Activated naive CD8-positive, alpha-beta T cell treated with anti-CD3 and anti-CD28 coated beads, Interleukin-2, amount 10 ng/mL, durations not matched to agents 7 days and 5 days (primary cell): ENCODE measurements at places on chromosomes 3 and 15. TPM values are rescaled to one million over a fixed set of nuclear protein-coding genes. Genes with fewer than 3 reads are reported as not detected.

GRCh38 chr15:89783861-89784685, 7.9 kb downstream of the MESP2 start:
- DNase-seq: no peak

- no peak for DNase-seq
Measured at GRCh38 chr3:130506031-130506430, 10.9 kb upstream of the COL6A6 start.

DNA sequence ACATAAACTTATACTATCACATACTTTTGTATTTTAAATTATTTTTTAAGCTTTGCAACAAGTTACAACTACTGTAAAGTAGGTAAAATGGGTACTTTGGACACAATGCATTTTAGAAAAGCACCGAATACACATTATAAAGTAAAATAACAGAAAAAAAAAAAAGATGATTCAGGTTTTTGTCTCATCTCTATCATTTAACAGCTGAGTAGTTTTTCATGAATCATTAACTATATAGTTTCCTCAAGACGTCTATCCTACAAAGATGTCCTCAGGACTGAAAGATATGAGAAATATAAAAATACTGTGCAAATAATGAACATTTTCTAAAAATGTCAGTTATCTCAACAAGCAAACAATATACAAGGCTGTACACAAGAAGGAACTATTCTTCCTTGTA, 46.9 kb downstream of the ANKRD28 start:
- no peak for DNase-seq

DNA sequence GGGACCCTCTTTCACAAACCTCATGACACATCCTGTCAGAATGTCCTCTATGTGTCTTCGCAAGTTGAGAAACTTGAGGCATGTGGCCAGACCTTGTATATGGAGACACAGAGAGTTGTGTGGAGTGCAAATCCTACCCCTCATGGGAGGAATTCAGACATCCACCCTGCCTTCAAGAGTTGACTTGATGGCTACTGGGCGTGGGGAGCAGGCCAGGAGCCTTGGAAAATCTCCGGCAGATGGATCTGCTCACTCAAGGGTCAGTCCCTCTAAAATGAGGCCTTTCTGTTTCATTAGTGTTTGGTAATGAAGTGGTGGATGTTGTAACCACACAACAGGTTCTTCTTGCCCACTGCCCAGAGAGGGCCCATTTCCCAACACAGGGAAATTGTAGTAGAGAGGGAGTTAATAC, 79.0 kb downstream of the ASB7 start:
- no peak for DNase-seq

- DNase-seq: no peak
Measured at GRCh38 chr15:39145854-39146625, 434.8 kb upstream of the THBS1 start.

DNA sequence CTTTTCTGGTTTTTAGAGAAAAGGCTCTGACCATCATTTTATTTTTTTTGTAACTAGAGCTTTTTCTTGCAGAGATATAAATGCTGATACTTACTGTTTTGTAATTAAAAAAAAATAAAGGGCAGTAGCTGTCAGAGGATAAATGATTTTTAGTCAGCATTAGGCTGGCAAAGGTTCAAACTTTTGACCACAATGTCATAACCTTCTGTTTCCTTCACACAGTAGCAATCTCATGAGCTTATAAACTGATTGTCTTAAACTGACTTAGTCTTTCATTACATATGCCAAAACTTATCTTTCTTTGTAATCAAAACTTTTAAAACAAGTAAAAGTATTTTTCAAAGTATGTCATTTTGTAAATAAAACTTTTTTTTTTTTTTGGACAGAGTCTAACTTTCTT, 841.9 kb downstream of the OTOL1 start:
- DNase-seq: no peak

DNA sequence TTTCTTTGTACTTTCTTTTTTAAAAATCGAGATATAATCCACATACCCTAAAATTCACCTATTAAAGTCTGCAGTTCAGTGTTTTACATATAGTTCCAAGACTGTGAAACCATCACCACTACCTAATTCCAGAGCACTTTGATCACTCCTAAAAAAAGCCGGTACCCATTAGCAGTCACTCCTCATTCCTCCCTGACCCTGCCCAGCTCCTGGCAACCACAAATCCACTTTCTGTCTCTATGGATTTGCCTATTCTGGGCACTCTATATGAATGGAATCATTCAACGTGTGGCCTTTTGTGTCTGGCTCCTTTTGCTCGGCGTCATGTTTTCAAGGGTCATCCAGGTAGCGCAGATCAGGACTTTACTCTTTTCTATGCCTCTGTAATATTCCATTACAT, 17.3 kb downstream of the TRPM1 start:
- DNase-seq: peak; percentile 3

DNA sequence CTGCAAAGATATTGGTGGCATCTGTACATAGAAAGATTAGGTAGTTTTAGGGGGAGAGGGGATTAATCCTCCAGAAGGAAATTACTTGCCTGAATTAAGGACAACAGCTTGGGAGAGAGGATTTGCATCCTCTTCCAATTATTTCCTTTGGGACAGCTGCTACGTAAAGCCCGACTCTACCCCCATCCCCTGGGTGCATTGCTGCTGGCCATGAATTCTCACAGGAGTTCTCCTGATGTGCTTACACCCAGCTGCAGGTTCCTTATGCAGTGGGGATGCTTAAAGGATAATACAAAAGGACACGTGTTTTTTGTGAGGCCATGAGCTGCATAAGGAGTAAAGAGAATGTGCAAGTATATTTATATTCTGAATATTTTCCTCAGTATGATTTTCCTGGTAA, 132.3 kb downstream of the VPS8 start:
- no peak for DNase-seq

- no peak for DNase-seq
Measured at GRCh38 chr3:36250191-36250590, 130.1 kb upstream of the STAC start.

DNA sequence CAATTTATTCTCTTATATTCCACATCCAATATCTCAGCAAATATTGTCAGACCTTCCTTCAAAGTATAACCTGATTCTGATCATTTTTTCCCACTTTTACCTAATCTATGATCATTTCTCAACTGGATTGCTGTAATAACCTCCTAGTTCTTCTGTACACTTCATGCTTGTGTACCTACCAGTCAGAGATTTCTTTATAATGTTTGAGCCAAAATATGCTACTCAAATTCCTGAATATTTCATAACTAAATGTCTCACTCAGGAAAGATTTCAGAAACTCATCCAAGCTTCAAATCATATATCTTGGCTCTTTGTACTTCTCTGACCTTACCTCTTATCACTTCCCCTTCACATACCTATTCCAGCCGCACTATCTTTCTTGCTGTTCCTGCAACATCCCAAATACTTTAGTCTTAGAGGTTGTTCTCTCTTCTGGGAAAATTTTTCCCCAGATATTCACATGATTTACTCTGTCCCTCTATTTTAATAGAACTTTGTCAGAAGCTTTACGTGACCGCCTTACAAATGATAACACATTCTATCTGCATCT, 20.0 kb downstream of the BCHE start:
- no peak for DNase-seq

DNA sequence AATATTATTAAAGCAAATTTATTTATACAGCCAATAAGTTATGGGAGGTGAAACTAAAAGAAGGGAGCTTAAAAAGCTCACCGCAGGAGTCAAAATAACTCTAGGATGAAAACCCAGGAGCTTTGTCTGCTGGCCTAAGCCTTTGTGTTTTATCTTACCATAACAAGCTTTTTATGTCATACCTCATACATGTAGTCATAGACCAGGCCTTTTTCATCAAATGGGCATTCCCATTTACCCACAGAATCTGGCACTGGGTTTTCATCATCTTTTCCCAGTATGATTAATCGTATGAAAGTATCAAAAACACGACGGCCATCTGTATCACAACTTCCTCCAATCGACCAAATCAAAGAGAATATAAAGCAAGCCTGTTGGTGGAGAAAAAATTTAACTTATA, 122.8 kb downstream of the DNAH12 start:
- no peak for DNase-seq

GRCh38 chr15:100853676-100854440, 25.8 kb upstream of the ALDH1A3 start:
- DNase-seq: no peak

DNA sequence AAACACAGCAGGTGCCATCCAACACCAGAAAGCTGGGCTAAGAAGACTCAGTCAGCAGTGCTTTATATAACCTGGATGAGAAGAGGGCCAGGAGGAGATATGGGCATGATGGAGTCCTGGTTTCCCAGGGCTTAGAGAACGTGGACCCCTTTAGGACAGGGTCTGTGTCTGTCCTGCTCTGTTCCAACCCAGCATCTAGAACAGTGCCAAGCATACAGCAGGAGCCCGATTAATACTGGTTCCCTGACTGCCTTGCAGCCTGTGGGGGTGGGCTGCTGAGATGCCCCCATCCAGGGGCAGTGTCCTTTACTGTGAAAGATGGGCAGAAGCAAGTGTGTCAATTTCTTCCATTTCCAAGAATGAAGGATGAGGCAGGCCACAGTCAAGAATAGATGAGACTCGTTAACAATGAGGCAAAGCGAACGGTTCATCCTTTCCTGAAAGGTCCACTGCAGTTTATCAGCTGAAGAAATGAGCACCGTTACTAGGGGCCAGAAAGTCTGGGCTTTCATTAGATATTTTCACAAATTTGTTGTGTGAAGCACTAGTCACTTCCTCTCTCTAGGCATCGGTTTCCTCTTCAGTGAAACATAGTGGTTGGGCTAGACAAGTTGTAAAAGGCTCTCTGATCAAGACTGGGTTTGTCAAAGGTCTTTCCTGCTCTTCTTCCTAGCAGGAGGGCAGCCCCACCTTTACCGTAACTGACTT, 72.0 kb upstream of the HERC1 start:
- no peak for DNase-seq

DNA sequence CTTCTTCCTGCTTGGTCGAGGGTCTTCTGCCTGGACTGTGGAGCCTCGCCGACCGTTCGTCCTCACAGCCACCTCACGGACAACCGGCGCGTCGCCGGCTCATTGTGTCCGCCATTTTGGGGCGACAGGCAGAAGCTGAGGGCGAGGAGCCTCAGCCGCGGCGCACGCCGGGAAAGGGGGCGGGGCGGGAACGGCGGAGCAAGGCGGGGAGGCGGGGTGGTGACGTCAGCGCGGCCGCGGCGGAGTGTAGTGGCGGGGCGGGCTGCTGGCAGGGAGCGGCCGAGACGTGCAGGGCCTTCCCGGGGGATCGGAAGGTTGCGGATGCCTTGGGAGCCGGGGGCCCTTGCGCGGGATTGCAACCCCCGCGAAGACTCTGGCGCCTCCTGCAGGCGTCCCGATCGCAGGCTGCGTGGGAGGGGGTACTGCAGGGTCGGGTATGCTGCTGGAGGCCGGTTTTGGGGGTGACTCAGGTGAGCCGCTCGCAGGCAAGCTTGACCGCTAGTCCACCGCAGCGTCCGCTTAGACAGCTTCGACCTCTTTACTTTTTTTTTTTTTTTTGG, at the start of gene WDR82:
Gene WDR82, minus strand, starts transcription at position 140 of the 560 bp plus-strand sequence. CDS start 288 bp downstream, outside the sequence.
- peak; percentile 100 for DNase-seq

Gene SLC12A8
- total RNA-seq: 0.47 TPM

Gene HHLA2
- 4.0 TPM for total RNA-seq

Gene TGM5
- total RNA-seq: not detected

Gene CCR4
- 17.5 TPM for total RNA-seq

Gene C3orf70
- not detected for total RNA-seq

Gene ARF4
- total RNA-seq: 46.3 TPM

Gene OSBPL10
- total RNA-seq: 0.09 TPM

Gene C3orf20
- 0.17 TPM for total RNA-seq

Gene CACNA2D3
- not detected for total RNA-seq

Gene GRAMD1C
- total RNA-seq: 1.2 TPM

Gene SYNPR
- total RNA-seq: not detected

Gene ANKRD63
- 0.26 TPM for total RNA-seq
